Ovary (tissue), 10 donors: ENCODE measurements at places on chromosomes 13 and 19. TPM values are rescaled to one million over a fixed set of nuclear protein-coding genes. Genes with fewer than 3 reads are reported as not detected.

DNA sequence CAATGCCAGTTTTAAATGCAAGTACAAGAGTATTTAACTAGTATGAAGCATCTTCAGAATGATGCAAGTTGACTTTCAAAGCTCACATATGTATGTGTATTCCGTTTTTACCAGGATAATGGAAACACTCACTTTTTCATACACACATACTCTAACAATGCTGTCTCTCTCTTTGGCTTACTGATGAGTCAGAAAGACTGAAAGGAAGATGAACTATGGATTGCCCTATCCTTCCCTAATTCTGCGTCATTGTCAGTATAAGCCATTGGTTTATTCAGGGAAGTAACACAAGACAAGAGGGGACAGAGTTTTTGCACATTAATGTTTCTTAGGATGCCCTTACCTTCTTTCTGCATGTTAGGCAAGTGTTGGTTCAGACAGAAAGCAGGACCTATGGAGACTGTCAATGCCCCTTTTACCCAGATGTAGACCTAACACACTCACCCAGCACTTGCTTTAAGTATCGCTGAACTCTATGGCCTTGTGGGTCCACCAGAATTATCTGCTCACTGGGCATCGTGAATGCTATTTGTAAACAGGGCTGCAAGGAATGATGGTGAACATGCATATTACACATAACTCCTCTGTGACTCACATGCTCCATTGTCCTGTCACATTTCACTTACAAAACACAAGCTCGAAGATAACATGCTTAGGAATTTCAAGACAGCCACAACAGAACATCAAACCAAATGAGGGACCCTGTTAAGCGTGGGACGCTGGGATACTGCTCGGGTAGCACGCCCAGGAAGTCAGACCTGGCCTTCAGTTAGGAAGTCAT, 10.0 kb upstream of the OXGR1 start:
- H3K4me1 ChIP-seq, result no peaks in the 10 kb centered on the region
- no peaks in the 10 kb centered on the region for H3K27me3 ChIP-seq
- no peak overlapping the region for H3K4me3 ChIP-seq

DNA sequence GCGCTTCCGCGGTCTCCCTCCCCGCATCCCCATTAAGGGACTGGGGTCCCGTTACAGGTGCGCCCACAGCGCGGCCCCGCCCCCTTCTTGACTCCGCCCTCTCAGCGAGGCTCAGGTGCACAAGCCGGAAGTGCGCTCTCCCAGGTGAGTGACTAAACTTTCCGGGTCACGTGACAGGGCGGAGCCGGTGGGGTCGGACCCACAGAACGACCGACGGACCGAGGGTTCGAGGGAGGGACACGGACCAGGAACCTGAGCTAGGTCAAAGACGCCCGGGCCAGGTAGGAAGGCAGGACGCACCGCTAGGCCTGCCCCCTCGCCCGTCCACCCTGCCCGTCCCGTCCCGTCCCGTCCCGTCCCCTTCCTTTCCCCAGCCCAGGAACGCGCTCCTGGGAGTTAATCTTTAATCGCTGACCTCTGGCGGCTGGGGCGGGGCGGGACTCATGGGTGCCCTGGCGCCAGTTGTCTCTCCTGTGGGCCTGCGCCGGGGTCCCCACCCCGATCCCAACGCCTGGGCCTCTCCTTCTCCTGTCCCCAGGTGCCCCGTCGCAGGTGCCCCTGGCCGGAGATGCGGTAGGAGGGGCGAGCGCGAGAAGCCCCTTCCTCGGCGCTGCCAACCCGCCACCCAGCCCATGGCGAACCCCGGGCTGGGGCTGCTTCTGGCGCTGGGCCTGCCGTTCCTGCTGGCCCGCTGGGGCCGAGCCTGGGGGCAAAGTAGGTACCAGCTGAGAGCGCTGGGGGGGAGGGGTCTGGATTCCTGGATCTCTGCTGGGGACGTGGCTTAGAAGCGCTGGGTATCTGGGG, at the start of gene CRB3:
CRB3 (plus strand) TSS at position 202 of the 804 bp plus-strand sequence; CDS start at position 633, 431 bp downstream.
- peak; percentile 31 for DNase-seq
- peaks cover 1% of the 10 kb centered on the region for H3K4me1 ChIP-seq
- no peaks in the 10 kb centered on the region for H3K27me3 ChIP-seq
- no peak within 1 kb of the TSS for H3K27ac ChIP-seq
- H3K36me3 ChIP-seq, result no peaks in the 10 kb centered on the region

DNA sequence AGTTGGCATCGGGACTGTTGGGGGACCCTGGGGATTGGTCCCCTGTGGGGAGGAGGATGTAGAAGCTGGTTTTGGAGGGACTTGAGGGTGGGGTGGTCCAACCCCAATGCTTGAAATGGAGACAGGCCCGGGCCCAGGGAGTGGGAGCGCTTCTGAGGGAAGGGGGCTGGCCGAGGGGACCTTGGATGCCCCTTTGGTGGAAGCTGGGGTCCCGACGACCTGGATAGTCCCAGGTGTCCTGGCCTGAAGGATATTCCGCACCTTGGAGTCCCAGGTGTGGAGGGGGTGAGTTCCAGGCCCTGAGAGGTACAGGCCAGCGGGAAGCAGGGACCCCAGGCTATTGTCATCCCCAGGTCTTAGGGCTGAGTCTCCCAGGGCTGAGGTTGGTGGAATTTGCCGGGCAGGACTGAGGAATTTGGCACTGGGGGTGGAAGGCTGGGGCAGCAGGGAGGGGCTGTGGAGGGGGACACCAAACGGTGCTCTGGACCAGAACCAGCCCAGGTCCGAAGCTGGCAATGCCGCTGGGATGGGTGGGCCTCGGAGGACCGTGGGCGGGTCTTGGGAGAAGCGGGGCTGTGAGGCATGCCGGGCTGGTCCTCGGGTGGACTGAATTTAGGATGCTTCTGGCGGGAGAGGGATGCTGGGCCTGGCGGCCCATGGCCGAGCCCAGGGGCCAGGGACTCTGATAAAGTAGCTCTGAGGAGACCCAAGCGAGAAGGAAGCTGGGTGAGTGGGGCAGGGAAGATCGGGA, 1.8 kb downstream of the HDGFL2 start:
- H3K27ac ChIP-seq, result no peak overlapping the region
- peaks cover 18% of the 10 kb centered on the region for H3K4me1 ChIP-seq
- no peak for DNase-seq
- H3K4me3 ChIP-seq, result no peak overlapping the region
- no peaks in the 10 kb centered on the region for H3K36me3 ChIP-seq

Gene CXCL17
- not detected for total RNA-seq

GRCh38 chr19:4660993-4661392, 9.1 kb downstream of the MYDGF start:
- H3K27ac ChIP-seq, result no peak overlapping the region
- H3K27me3 ChIP-seq, result no peaks in the 10 kb centered on the region
- peaks cover 2% of the 10 kb centered on the region for H3K36me3 ChIP-seq
- H3K4me1 ChIP-seq, result no peaks in the 10 kb centered on the region
- DNase-seq, result no peak

DNA sequence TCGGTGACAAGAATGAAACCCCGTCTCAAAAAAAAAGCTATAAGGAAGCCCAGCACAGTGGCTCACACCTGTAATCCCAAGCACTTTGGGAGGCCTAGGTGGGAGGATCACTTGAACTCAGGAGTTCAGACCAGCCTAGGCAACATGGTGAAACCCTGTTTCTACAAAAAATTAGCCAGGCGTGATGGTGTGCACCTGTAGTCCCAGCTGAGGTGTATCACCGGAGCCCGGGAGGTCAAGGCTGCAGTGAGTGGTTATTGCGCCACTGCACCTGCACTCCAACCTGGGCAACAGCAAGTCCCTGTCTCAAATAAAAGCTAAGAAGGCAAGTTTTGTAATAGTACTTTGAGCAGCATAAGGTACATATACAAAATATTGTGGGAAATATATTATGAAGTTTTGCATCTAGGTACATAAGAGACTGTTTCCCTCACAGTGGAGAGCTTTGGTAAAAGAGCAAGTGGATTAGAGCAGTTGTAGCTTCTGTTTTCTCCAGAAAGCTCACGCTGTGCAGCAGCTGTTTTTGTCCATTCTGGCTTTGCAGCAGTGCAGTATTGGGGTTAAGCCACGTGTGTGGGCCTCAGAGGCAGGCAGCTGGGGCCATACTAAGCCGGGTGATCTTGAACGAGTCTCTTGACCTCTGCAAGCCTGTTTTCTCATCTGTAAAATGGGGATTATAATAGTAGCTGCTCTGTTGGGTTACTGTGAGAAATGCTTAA, 35.4 kb downstream of the ARHGAP35 start:
- no peak overlapping the region for H3K4me3 ChIP-seq
- H3K27ac ChIP-seq, result no peak overlapping the region
- H3K36me3 ChIP-seq, result no peaks in the 10 kb centered on the region
- H3K27me3 ChIP-seq, result no peaks in the 10 kb centered on the region
- H3K4me1 ChIP-seq, result peaks cover 12% of the 10 kb centered on the region

DNA sequence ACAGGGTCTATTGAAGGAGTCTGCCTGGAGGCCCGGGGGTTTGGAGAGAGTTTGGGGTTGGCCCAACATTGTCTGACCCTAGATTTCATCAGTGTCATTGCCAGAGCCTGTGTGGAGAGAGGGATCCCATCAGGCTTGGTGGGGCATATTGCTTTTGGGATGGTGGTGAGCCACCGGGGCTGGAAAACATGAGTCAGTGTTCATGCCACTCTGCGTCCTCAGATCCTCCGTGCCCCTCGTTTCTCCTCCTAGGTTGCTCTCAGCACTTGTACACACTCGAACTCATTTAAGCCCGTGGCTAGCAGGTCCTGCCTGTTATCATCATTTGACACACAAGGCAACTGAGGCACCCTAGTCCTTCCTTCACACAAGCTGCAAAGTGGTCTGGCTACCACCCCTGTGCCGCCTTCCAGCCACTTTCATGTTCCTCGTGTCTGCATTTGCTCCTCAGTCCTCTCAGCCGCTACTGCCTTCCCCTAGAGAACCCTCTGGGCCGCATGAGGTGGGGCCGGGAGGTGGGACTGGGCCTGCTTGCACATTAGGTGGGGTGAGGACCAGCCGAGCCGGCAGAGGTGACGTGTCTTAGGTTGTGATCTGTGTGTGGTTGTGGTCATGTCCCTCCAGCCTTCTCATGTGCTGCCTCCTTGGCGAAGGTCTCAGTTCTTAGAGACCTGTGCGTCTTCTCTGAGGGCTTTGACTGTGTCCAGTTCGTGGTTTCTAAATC, 3.6 kb downstream of the NACC1 start:
- no peaks in the 10 kb centered on the region for H3K36me3 ChIP-seq
- no peak overlapping the region for H3K27ac ChIP-seq
- no peaks in the 10 kb centered on the region for H3K27me3 ChIP-seq
- no peak for DNase-seq

Gene MYDGF
- total RNA-seq, result 76.1 TPM

Gene KIR2DL1
- not detected for total RNA-seq

DNA sequence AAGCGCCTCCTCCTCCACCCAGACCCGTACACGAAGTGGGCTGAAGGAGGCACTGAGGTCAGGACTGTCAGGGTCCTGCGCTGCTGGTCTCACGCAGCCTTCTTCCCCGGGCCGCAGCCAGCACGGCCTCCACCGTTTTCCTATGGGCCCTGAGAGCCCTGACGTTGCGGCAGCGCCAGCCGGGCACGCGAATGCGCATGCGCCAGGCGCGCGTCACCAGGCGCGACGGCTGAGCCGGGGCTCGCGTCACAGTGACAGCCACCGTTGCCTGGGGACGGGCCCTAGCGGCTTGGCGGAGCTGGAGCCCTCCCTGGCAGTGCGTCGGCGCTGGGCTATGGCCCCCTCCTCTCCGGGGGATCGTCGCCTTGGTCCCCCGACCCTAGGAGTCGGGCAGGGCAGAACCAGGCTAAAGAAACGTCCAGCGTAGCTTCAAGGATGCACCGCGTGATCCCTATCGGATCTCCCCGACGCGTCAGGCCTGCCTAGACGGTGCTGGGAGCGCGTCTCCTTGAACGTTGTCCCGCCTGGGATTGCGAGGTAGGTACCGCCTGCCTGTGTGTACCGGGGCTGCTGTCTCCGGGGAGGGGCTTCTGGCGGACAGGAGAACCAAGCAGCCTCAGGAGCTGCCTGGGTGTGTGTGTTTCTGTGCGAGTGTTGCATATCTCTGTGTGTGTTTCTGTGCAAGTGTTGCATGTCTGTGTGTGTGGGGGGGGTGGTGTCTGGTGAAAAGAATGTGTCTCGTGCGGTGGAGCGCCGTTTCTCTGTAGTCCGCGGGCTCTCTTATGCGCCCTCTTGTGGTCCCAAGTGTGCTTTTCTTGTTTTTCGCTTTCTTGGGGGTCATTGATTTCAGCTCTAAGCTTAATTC, 43.2 kb downstream of the ZNF571 start:
- H3K4me1 ChIP-seq, result no peaks in the 10 kb centered on the region
- DNase-seq, result no peak
- H3K27ac ChIP-seq, result no peak overlapping the region
- H3K27me3 ChIP-seq, result no peaks in the 10 kb centered on the region
- no peaks in the 10 kb centered on the region for H3K36me3 ChIP-seq

Gene JAK3
- 35.5 TPM for total RNA-seq

GRCh38 chr13:24906268-24906667, 142.3 kb downstream of the RNF17 start:
- no peak for DNase-seq
- no peaks in the 10 kb centered on the region for H3K36me3 ChIP-seq
- no peaks in the 10 kb centered on the region for H3K4me1 ChIP-seq
- H3K27ac ChIP-seq, result no peak overlapping the region
- H3K27me3 ChIP-seq, result no peaks in the 10 kb centered on the region
